ENCODE measurements at places on chromosomes 6 and 20.

- DNase-seq: no peak
These were observed 161.4 kb downstream of the CLIC5 start for GRCh38 chr6:45854149-45854742.

GRCh38 chr6:93575495-93576267 is 156.3 kb upstream of the EPHA7 start:
- DNase-seq: no peak

DNA sequence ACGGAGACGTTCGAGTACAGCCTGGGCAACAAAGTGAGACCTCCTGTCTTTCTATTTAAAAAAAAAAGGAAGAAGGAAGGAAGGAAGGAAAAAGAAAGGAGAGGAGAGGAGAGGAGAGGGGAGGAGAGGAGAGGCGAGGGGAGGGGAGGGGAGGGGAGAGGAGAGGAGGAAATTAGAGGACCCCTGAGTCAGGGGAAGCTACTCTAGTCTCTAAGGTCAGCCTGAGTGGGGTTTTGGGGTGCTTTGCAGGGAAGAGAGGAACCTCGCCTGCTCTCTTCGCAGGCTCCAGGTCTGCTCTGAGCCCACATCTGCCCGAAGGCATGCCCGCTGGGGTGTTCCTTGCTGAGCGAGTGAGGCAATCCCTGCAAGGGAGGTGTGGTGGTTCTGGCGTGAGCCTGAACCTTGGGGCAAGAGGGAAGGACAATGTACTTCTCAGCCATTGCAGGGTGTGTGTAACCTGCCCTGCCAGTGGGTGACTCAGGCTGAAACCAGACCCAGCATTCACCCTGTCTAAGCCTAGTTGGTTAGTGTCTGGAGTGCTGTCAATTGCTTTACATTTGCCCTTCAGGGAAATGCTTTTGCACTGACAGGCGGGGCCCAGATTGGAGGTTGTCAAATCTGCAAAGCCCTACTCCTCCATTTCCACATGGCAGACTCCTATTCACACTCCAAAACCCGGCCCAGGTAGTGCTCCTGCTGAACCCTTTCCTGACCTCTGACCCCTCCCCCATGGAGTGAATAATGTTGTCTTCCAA is 15.3 kb upstream of the MMP9 start:
- no peak for DNase-seq

GRCh38 chr6:122736163-122736562 is 43.4 kb upstream of the FABP7 start:
- no peak for DNase-seq

DNA sequence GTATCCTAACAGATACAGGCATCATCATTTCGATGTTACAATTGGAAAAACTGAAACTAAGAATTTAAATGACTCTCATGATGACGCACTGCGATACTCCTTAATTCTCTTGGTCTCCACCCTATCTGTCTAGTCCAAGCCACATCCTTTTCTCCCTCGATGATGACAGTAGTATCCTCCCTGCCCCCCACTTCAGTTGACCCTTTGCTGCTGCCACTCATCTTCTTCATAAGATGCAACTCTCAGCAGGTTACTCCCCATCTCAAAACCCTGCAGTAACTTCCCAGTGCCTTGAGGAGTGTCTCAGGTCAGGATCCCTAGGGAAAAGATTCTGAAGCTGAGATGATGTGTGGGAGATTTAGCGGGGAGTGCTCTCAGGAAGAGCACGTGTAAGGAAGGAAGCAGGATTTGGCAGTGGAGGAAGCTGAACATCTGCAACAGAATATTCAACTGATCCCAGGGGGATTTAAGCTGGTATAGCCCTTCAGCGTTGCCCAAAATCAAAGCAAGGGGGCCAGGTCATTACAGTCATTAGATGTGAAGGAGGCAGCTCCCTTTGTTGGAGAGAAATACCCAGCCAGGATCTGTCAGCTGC is 16.1 kb downstream of the JPH2 start:
- DNase-seq: no peak

GRCh38 chr6:125477844-125478243 is 176.1 kb upstream of the HDDC2 start:
- DNase-seq: no peak

DNA sequence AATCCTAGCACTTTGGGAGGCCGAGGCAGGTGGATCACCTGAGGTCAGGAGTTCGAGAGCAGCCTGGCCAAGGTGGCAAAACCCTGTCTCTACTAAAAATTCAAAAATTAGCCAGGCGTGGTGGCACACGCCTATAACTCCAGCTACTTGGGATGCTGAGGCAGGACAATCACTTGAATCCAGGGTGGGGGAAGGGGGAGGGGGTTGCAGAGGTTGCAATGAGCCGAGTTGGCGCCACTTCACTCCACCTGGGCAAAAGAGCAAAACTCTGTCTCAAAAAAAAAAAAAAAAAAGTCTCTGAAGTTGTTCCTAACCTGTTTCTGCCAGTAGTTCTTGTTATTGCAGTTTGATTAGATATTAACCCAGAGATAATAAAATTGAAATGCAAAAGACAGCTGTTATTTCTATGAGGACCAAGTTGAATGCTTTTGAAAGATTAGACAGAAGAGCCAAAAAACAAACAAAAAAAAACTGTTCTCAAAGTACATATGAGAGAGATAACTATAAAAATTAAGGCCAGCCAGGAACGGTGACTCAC is 22.6 kb downstream of the PIGU start:
- no peak for DNase-seq

GRCh38 chr6:118740372-118740771 is 89.0 kb upstream of the CEP85L start:
- DNase-seq: no peak
